ENCODE measurements at places on chromosomes 1 and 21.

GRCh38 chr1:204150702-204151551 is 917 bp downstream of the ETNK2 start:
- no peak for DNase-seq

DNA sequence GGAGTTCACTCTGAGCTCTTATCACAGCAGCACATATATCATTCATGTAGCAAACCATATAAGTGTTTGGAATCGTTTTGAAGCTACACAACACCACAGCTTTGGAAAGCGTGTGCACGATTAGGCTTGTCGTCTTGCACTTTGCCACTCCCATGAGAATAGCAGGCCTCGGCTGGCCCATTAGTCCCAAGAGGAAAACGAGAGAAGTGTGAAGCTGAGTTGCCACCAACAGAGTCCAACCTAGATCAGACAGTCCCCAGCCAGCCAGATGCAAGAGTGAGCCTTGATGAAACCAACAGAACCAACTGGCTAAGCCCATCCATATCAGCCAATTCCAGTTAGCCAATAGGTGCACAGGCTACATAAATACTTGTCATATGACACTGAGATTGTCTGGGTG is 238.4 kb downstream of the C1orf94 start:
- DNase-seq, result no peak

- DNase-seq, result no peak
Observed at GRCh38 chr1:108009603-108010195, 44.7 kb upstream of the VAV3 start.

- DNase-seq, result no peak
Observed at GRCh38 chr1:30324251-30325084, 398.9 kb downstream of the MATN1 start.

- no peak for DNase-seq
Observed at GRCh38 chr1:228162286-228163006, 3.2 kb upstream of the IBA57 start.

DNA sequence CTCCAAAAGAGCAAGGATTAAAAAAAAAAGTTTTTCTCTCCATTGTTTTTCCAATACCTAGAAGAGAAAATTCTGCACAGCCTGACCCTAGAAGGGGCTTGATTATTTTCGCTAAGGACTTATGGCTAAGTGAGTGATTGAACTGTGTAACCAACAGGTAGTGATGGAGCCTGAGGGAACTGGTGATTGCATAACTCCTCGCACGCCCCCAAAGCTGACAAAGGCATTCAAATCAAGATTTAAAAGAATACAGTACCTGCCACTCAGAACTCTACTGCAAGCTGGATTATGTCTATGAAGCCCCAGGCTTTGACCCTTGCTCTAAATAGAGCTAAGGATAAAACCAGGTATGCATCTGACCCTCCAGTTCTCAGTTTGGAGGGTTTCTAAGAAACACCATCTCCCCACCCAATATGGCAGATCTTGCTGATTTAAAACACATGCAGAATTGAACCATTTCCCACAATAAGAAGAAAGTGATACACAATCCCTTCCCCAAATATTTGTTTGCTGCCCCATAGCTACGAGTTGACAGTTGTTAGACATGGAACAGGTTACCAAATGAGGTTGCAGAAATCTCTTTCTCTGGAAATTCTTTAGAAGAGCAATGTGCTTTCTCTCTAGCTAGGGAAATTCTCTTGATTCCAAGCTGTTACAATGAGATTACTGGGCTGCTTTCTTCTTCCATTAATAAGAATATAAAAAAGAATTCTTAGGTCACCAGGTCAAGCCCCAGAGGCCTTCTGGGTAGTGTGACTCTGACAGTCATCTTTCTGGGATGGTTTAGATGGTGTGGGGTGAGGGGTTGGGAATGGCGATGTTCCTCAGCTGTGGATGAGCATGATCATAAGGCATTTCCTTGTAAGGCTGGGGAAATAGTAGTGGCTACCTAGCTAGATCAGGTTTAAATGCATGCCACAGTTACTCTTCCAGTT is 35.1 kb downstream of the FGGY start:
- DNase-seq, result no peak

GRCh38 chr1:220217383-220217988 is 54.8 kb downstream of the RAB3GAP2 start:
- no peak for DNase-seq

DNA sequence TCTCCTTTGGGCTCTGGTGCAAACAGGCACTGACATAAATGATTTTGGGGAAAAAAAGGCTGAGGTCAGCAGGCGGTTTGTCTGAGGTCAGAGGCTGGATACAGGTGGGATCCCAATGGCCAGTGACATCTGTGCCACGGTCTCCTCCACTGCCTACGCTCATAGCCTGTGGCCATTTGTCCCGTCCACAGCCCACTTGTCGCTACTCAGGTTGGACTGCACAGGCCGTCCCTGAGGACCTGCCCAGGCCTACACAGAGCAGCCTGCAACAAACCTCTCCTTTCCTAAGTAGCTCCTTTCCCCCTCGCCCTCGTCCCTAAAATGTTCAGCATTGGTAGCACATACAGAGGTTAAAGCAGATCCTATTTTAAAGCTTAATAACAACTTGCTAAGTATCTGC is 150.7 kb downstream of the ZBTB18 start:
- DNase-seq, result no peak

DNA sequence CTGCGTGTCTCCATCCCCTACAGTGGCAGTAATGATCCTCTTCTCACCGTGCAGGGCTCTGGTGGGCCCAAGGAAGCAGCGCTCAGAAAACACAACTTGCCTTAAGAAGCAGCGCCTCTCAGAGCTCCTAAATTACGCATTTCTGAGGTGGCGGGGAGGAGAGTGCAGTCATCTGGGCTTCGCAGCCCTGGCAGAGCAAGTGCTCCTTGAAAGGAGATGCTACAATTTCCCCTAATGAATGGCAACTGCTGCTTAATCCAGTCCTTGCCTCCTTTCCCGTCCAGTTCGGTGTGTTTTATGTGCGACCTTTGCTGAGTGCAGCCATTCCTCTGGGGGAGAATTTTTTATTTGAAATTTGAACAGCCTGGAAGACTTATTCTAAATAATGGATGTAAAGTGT is 287.3 kb downstream of the PTPRU start:
- no peak for DNase-seq

DNA sequence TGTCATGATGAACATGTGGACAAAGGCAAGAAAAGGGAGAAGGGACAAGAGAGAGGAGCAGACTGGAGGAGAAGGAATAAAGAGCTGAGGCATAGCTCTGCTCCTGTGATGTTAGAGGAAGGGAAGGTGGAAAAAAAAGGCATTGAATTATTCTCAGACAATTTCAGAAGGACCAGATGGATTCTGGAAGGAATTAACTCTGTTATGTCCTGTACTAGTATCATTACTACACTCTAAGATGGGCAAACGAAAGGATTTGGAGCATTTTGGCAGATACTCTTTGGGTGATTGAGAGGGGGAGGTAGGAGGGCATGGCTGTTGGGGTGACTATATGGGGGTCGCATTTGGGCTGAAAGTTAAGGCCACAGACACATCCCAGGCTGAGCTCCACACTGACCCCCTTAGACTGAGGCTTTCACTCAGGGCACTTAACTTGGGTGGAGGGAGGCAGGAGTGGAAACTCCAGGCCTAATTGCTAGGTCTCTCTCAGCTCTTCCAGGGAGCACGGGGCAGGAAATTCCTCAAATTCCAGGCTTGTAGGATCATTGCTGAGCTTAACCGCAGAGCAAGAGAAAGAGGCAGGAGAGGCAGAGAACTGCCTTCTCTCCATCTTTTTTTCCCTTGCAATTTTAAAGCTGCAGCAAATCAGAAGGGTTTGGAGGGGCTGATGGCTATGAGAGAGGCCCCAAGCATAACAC is 25.9 kb downstream of the KIRREL1 start:
- no peak for DNase-seq

GRCh38 chr1:13801232-13801631 is 101.2 kb downstream of the PRDM2 start:
- DNase-seq, result no peak

GRCh38 chr1:6574025-6574620 is 5.7 kb upstream of the ZBTB48 start:
- DNase-seq, result no peak

DNA sequence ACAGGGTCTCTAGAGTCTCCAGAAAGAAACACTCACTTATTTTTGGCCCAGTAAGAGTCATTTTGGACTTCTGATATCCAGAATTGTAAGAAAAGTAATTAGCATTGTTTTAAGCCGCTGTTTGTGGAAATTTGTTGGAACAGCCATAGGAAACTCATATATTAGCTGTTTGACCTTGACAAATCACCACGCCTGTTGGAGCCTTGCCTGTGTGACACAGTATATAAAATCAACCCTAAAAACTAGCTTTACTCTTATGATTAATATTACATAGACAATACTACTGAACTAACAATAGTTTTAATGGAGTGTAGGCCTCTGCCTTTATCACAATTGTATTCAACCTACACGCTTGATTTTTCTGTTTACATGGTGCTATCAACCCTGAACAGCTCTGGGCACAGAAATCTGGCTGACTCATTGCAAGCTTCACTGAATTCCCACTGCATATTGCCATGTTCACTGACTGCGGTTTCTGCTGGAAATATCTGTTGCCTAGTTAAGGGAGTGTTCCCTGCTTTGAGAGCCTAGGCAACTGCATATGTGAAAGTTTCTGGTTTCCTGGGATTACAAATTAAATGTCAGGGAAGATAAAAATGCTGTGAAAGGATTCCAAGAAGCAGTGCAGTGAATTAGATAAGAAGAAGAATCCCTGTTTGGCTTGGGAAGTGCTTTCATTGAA is 419.5 kb upstream of the DEPDC1 start:
- DNase-seq, result no peak

DNA sequence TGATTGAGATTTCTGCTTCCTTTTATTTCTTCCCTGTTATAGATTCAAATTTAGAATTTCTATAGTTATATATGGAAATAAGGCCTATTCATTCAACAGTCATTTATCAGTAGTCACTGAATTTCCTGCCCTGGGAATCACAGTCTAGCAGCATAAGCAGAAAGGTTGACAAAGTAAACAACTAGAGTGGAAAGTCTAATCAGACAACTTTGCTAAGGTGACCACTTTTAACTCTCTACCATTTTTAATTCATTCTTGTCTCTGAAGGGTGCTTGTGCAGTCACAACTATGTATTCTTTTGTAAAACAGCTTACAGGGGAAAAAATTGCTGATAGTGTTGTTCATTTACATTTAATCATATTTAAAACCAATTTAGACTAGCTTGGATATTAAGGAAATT is 66.1 kb upstream of the PLA2G4A start:
- no peak for DNase-seq

GRCh38 chr1:205680073-205680851 is at the start of gene SLC45A3:
SLC45A3 (minus strand) TSS chr1:205680509; CDS start chr1:205664656, 15,853 bp downstream.
- peak; percentile 32 for DNase-seq

- DNase-seq, result no peak
Observed at GRCh38 chr1:208058267-208058666, 147.3 kb upstream of the CD34 start.

GRCh38 chr1:154556422-154556821 is 2.0 kb downstream of the UBE2Q1 start:
- no peak for DNase-seq

DNA sequence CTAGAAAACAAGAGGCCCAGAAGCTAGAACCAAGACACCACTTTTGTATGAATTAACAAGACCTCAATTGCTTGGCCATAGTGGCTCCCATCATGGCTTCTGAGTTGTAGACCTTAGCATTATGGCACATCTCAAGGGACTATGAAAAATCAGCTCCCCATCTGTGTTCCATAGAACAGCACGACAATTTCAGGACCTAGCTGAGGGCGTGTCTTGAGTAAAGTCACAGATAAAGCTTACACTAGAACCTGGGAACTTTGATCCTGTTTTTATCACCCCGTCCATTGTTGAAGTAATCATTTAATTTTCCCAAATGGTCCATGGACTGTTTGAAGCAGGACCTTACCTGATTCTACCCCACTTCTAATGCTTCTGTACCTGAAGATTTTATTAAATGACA is 44.8 kb downstream of the RUNX1 start:
- DNase-seq, result no peak

- DNase-seq, result no peak
Observed at GRCh38 chr1:205250699-205251098, 23.0 kb downstream of the TMCC2 start.
